ENCODE measurements at places on chromosomes 5 and 9.

DNA sequence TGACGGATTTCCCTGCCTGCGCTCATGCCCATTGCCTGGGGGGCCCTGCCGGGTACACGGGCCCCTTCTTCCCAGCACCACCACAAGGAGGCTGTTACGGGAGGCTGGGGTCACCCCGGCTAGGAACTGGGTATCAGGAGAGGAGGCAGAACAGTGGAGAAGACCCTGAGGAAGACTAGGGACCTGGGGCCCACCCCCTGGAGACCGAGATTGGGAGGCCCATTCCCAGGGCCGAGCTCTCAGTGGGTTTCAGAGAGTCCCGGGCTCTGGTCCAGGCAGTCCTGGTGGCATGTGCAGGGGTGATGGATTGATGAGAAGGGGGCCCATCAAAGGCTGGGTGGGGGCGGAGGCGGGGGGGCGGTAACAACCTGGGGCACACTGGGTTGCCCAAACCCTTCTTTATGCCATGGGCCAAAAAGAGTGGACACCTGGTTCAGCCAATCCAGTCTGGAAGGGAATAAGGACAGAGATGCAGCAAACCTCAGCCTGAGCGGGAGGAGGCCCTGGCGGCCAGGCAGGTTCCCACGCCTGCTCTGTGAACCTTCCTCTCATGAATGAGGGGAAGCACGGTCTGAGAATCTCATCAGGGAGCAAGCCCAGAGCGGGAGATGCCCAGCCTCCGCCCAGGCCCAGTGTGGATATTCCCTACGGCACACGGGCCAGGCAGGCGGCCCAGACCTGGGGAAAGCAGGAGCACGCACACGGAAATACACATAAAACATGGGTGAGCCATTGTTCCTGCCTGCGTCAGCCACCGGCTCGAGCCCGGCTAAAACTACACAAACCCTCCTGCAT, 785 bp upstream of the P4HA2 start:
- DNase-seq: no peak

DNA sequence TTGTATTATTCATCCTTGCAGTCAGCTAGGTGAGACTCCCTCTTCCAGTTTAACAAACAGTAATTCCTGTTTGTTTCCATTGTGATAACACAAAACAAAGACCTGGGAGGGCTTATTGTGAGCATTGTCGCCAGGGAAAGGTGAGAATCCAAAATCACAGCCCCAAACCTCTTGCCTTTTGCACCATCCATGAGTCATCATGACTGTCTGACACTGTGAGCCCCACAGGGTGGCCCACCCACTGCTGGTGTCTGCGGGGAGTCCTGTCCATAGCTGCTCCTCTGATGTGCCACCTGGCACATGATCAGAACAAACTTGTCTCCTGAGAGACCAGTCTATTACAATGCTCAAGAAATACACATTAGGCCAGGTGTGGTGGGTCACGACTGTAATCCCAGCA, 33.7 kb upstream of the S1PR3 start:
- DNase-seq: no peak

DNA sequence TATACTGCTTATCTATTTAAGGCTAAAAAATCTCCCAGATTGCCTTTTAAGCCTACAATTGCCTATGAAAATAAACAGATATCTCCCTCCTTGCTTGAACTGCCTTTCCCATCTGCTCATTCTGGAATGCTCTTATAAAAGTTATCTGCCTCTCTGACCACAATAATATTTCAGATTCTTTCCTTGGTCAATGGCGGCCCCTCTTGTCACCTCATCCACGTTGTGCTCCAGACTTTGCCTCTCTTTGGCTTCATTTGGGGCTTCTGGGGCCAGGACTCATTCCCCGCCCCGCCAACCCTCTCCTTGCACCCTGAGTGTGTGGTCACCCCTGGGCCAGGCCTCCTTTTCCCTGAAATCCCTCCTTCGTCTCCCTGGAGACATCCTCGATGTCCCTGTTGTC, 110.0 kb upstream of the RPS23 start:
- peak; percentile 83 for DNase-seq

DNA sequence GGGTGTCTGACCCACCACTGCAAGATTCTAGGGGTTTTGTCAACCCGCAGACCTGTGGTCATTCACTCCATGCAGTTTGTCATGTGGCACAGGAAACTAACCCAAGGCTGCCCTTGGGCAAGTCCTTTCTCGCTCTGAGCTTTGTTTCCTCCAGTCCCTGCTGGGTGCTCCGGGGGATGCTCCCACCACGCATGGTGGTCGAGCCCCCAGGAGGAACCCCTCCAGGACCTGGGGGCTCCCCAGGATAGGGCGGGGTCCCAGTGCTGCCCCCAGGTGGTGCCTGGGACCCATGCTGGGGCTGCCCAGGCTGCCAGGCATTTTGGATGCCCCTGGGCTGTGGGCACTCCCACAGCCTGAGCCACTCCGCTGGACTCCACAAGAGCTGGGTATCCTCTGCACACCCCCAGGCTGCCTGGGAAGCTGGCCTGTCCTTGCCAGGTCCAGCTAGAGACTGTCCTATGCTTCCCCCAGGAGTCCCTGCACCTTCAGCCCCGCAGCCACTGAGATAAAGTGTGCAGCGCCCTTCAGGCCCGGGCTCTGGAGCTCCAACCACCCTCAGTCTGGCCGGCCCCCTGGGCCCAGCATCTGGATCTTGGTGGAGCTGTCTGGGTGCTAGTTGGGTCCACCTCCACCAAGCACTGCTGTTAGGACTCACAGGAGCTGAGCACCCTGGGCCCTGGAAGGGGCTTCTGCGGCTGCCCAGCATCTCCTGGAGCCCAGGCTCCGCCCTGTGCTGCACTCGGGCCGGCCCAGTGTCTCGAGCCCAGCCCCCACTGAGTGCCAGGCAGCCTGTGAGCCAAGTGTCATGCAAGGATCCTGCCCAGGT, 104.3 kb downstream of the PHF2 start:
- no peak for DNase-seq

DNA sequence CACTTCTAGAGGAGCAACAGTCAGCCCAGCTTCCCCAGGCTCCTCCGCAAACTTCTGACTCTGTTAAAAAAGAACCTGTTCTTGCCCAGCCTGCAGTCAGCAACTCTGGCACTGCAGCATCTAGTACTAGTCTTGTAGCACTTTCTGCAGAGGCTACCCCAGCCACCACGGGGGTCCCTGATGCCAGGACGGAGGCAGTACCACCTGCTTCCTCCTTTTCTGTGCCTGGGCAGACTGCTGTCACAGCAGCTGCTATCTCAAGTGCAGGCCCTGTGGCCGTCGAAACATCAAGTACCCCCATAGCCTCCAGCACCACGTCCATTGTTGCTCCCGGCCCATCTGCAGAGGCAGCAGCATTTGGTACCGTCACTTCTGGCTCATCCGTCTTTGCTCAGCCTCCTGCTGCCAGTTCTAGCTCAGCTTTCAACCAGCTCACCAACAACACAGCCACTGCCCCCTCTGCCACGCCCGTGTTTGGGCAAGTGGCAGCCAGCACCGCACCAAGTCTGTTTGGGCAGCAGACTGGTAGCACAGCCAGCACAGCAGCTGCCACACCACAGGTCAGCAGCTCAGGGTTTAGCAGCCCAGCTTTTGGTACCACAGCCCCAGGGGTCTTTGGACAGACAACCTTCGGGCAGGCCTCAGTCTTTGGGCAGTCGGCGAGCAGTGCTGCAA, 72.8 kb downstream of the NUP214 start:
- DNase-seq: no peak

GRCh38 chr5:53243403-53243802, 133.8 kb upstream of the MOCS2 start:
- DNase-seq: no peak

GRCh38 chr9:134929193-134930158, 11.8 kb upstream of the FCN1 start:
- DNase-seq: no peak

- no peak for DNase-seq
These were observed 231.5 kb downstream of the CYLC2 start for GRCh38 chr9:103226647-103227013.

DNA sequence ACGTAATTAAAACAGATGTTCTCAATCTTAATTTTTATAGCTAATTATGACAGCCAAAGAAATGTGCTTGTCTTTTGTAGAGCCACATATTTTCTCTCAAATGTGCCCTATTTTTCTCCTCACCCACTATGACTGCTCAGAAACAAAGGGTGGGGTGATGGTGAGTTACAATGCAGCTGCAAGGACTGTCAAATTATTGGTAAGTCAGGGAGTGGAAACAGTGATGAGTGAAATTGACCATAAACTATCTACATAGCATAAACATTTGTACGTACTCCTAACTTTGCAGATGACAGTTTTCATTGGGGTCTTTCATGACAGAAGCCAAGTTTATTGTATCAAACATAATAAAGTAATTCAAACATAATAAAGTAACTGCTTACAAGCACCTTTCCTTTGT, 215.9 kb downstream of the MCTP1 start:
- no peak for DNase-seq

Measured in astrocyte of the spinal cord (primary cell).